Endothelial cell of umbilical vein (primary cell): ENCODE measurements at places on chromosomes 5 and 9.

DNA sequence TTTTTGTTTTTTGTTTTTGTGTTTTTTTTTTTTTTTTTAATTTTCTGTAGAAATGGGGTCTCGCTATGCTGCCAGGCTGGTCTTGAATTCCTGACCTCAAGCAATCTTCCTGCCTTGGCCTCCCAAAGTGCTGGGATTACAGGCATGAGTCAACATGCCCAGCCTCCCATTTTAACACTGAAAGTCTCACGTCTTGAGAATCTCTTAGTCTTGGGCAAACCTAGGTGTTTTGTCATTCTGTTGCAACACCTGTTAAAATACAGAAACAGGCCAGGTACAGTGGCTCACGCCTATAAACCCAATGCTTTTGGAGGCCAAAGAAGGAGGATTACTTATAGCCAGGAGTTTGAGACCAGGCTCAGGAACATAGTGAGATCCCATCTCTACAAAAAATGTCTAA, 599.0 kb downstream of the TLR4 start:
- no peak for DNase-seq

GRCh38 chr9:98006127-98006796, 23.1 kb downstream of the ANP32B start:
- no peak for DNase-seq

DNA sequence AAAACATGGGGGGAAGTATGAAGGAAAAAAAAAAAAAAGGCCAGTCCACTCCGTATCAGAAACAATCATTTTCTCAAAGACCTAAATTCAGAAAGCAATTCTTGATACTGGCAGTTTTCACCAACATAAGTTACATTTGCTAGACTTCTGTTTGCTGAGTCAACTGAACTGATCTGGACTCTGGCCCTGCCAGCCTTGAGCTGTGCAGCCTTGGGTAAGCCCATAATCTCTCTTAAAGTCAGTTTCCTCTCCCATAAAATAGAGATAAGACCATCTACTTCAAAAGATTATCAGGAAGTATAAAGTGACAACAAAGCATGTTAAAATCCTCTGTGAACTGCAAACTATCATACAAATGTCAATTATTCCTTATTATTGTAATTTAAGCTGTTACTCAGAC, 106.8 kb downstream of the MAPKAP1 start:
- no peak for DNase-seq

DNA sequence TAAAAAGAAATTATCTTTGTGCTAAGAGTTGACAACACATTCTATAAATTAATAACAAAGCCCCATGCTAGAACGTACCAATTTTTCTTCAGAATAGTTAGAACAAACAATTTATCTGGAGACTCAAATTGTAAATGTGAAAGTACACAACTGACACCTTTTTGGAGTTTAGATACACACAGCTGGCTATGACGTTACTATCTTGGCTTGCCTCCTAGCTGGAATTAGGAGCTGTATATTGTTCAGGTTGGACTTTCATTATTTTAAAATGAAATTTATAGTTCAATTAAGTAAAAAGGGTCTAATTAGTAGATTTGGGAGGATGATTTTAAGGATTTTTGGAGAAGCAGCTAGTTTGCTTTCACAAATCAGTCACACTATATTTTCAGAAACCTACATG, 393.9 kb upstream of the RIOK2 start:
- no peak for DNase-seq

DNA sequence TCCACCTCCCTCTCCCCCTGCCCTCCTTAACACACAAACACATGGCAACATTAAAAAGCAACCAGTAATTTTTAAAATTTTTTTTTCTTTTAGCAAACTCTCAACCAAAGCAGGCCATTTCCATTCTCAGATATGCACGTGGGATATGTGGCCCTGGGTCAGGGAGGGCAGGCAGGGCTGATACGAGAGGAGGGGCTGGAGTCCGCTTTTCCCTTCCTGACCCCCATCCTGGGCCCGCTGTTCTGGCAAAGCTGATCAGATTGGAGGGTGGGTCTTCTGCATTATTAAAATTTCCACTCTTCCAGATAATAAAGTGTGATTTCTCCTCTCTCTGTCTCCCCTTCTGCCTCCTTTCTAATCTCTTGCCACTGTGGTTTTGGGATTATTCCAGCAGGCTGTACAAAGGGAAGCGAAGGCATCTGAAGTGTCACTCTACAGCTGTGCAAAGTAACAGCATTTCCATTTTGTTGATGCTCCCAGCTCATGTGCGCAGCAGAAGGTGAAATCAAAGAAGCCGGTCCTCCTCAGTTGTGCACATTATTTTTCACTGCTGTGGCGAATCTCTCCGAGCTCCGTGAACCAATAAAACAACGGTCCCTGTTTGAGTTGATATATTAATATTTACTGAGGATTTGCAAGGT, 12.0 kb downstream of the IRX1 start:
- DNase-seq = no peak

GRCh38 chr9:133792721-133793470, 54.7 kb upstream of the SARDH start:
- DNase-seq = peak; percentile 63
